Esophagus squamous epithelium (tissue), 5 donors: ENCODE measurements at places on chromosomes 12 and 14. TPM values are rescaled to one million over a fixed set of nuclear protein-coding genes. Genes with fewer than 3 reads are reported as not detected.
A peak's percentile ranks its signal among the peaks of the same experiment; 100 is the strongest.

Gene FBXW8
- total RNA-seq = 7.4 TPM

Gene SLCO1B3
- total RNA-seq = not detected

Gene CMA1
- total RNA-seq = 0.53 TPM

Gene RBP5
- not detected for total RNA-seq

Gene TBX3
- 2.4 TPM for total RNA-seq

Gene ASPG
- 69.0 TPM for total RNA-seq

Gene SERPINA10
- total RNA-seq = not detected

Gene HOXC4
- 3.1 TPM for total RNA-seq

Gene C12orf56
- total RNA-seq = 1.00 TPM

Gene ACOT4
- total RNA-seq = 1.3 TPM

Gene CD69
- 0.99 TPM for total RNA-seq

DNA sequence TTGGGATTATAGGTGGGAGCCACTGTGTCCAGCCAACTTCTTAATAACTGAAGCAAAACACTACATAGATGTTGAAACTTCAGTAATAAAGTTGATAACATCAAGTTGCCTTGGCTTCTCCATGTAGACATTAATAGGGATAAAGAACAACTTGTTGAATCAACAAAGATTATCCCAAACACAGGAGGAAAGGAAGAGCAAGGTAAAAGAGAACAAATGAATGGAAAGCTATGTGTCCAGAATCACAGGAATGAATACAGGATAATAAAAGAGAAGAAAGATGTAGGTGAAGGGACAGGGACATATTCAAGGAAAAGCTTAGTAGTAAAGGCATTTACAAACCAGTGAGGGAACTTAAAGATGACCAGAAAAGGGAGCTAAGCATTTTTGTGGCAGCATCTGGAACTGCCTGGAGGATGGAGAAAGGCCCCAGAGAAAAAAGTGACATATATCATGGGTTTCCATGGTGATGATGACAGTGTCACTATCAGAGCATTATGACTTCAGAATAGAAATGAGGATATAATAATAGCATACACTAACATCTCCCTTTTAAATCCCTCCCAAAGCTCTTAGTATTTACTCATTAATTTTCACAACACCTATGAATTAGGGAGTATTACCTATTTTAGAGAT, 24.0 kb upstream of the MDM1 start:
- no peak overlapping the region for H3K4me3 ChIP-seq
- no peaks in the 10 kb centered on the region for H3K27me3 ChIP-seq
- no peak overlapping the region for H3K27ac ChIP-seq
- H3K4me1 ChIP-seq = peaks cover 10% of the 10 kb centered on the region
- no peaks in the 10 kb centered on the region for H3K36me3 ChIP-seq
- no peak for DNase-seq

- no peaks in the 10 kb centered on the region for H3K36me3 ChIP-seq
- no peak overlapping the region for H3K27ac ChIP-seq
- no peak overlapping the region for H3K4me3 ChIP-seq
- no peaks in the 10 kb centered on the region for H3K4me1 ChIP-seq
- H3K27me3 ChIP-seq = no peaks in the 10 kb centered on the region
Measured at GRCh38 chr12:113740699-113741098, 225.4 kb downstream of the RBM19 start.

DNA sequence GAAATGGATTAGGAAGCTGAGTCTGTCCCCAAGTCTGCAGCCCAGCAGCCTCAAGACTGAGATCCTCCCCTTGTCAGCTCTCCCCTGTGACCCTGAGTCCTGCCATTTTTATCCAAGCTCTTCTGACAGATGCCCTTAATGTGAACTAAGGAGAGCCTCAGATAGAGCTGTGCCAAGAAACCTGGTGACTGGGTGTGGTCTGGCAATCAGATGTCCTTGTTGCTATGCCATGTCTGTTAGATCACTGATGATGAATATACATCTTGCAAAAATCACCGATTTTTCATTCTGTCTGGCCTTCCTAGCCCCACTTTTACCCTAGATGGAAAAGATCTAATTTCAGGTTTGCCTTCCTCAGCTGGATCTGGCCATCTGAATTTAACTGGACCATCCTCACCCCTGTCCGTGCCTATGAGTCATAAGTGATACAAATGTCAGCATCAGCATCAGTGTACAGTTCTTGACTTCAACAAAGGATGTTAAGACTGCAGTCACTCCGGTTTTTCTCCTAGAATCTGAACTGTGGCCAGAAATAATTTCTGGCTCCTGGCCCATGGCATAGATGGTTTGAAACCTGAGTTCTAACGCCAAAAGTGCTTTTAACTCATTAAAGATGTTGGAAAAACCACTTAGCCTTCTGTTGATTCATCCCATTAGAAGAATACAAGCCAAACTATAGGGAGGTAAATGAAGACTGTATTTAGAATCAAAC, 61.2 kb upstream of the GRIP1 start:
- H3K4me1 ChIP-seq = no peaks in the 10 kb centered on the region
- no peak overlapping the region for H3K4me3 ChIP-seq
- H3K27ac ChIP-seq = no peak overlapping the region
- no peak for DNase-seq

- H3K36me3 ChIP-seq = no peaks in the 10 kb centered on the region
- H3K27me3 ChIP-seq = no peaks in the 10 kb centered on the region
- peak overlapping the region; percentile 69 for H3K4me3 ChIP-seq
- no peak for DNase-seq
- peak overlapping the region; percentile 84 for H3K27ac ChIP-seq
Measured at GRCh38 chr12:42483521-42483790, 106.1 kb downstream of the PRICKLE1 start.

GRCh38 chr12:29376118-29376517, 4.9 kb downstream of the ERGIC2 start:
- no peak for DNase-seq
- H3K27ac ChIP-seq = no peak overlapping the region
- no peak overlapping the region for H3K4me3 ChIP-seq

DNA sequence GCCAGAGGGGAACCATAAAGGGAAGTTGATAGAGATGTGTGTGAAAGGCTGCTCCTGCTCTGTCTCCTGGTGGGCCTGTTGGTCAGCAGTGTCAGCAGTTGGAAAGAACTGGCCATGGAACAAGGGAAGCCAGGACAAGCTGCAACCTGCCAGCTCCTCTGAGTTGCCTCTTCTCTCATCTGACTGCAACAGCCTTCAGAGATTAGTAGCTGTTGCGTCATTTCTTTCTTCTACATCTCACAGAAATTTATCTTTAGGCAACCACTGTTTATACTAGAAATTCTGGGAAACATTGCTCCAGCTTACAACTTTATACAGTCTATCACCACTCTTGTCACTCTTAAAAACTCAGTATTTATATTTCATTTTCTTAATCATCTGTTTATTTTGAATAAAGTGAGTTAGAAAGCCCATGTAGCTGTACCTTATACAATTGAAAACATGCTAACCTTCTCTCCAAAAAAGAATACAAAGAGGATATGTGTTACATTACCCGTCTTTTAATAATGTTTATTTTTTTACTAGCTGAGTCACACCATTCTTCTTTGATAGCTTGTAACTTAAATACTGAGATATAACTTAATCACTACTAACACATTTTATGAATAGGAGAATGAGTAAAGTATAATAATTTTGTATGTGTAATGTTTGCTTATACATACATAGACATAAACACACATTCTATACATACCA, 224.2 kb downstream of the LRFN5 start:
- no peak overlapping the region for H3K27ac ChIP-seq
- no peak overlapping the region for H3K4me3 ChIP-seq
- no peaks in the 10 kb centered on the region for H3K36me3 ChIP-seq
- H3K4me1 ChIP-seq = no peaks in the 10 kb centered on the region
- DNase-seq = no peak
- H3K27me3 ChIP-seq = no peaks in the 10 kb centered on the region

DNA sequence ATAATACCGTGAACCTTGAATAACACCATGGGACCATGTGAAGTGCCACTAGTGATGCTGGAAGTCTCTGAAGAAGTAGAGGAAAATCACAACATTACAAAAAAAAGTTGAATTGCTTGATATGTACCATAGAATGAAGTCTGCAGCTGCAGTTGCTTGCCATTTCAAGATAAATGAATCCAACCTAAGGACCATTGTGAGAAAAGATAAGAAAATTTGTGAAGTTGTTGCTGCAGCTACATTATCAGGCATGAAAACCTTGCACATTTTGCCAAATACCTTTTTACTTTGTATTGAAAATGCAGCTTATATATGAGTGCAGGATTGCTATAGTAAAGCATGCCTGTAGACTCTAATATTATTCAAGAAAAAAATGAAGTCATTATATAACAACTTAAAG, 126.5 kb downstream of the NUBPL start:
- H3K27ac ChIP-seq = no peak overlapping the region
- H3K4me1 ChIP-seq = no peaks in the 10 kb centered on the region
- H3K4me3 ChIP-seq = no peak overlapping the region
- no peak for DNase-seq
- H3K36me3 ChIP-seq = no peaks in the 10 kb centered on the region

- no peak overlapping the region for H3K4me3 ChIP-seq
- H3K27ac ChIP-seq = no peak overlapping the region
- no peaks in the 10 kb centered on the region for H3K27me3 ChIP-seq
- H3K36me3 ChIP-seq = no peaks in the 10 kb centered on the region
Measured at GRCh38 chr14:44830371-44830770, 131.4 kb downstream of the KLHL28 start.

- H3K27me3 ChIP-seq = peaks cover 52% of the 10 kb centered on the region
- H3K4me1 ChIP-seq = no peaks in the 10 kb centered on the region
- H3K27ac ChIP-seq = no peak overlapping the region
- H3K36me3 ChIP-seq = no peaks in the 10 kb centered on the region
Measured at GRCh38 chr12:106910202-106910601, 45.5 kb upstream of the TMEM263 start.

DNA sequence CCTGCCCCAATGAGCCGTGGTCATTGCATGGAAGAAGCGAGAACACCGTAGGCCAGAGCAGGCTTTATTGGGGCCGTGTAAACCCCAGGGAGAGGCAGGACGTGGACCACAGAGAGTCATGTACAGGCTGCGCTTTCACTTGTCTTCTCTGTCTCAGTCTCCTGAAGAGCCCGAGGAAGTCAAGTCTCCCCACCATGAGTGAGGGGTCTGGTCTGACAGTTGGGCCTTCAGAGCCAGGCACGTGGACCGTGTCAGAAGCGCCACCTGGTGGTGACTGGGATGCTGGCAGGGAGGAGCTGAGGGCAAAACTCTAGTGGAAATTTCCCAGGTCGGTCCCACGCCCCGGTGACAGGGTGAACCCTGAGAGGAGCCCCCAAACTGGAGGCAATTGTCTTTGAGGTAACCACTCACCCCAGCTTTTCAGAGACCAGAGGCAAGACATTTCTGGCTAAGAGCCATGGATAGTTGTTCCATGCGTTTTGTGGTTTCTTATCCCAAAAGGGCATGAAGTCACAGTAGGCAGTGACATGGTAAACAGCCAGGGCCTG, 17.4 kb downstream of the RPS6KL1 start:
- H3K27ac ChIP-seq = peak overlapping the region; percentile 42
- no peak for DNase-seq
- peaks cover 44% of the 10 kb centered on the region for H3K4me1 ChIP-seq
- H3K36me3 ChIP-seq = peaks cover 24% of the 10 kb centered on the region
- H3K27me3 ChIP-seq = no peaks in the 10 kb centered on the region

- H3K27ac ChIP-seq = peak overlapping the region; percentile 61
- no peaks in the 10 kb centered on the region for H3K36me3 ChIP-seq
- H3K27me3 ChIP-seq = no peaks in the 10 kb centered on the region
- H3K4me1 ChIP-seq = peaks cover 3% of the 10 kb centered on the region
- peak; percentile 50 for DNase-seq
Measured at GRCh38 chr14:101876555-101876938, 87.8 kb upstream of the DYNC1H1 start.

DNA sequence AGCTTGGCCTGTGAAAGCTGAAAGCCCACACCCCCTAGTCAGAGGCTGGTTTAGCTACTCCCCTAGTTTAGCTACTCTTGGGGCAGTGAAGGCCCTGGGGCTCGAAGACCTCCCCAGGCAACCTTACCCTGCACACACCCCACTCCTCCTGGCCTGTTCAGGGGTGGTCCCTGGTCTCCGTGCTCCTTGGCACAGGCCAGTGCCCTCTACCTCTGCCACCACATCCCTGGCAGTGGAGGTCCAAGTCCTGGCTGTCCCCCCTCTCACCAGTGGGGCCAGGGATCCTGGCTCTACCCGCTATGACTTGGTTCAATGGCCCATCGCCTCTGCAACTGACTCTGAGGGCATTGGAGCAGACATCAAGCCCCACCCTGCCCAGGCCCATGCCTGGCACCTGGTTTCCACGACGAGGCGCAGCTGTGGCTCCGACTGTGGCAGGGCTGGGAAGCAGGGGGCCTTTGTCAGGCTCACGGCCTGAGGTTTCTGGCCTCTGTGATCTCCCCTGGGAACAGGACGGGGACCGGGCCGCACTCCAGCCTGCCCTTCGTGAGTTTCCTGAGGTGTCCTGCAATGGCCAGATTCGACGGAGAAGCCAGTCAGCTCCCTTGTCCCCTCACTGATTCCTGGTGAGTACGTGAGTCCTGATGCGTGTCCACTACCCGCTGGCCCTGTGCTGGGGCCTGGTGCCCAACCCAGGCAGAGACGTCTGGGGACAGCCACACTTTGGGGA, 5.7 kb downstream of the TMEM121 start:
- H3K4me1 ChIP-seq = peaks cover 29% of the 10 kb centered on the region
- DNase-seq = no peak
- no peaks in the 10 kb centered on the region for H3K27me3 ChIP-seq
- H3K36me3 ChIP-seq = no peaks in the 10 kb centered on the region

DNA sequence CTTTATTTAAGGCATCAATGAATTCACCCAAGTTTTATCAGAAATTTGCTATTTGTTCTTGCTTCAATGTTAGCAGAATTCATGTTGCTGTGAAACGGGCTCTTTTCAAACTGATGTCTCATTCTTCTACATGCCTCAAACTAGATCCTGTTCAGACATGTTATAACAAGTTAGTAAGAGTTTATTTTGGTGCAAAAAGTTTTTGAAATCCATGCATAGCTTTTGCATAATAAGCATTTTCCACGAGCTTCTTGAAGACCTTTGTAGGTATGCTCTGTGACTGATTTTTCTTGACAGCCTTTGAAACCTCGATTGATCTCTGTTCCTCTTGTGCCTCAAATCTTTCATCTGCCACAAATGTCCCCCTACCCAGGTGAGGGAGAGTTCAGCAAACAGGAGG, 275.2 kb downstream of the FOXN3 start:
- no peak overlapping the region for H3K27ac ChIP-seq
- H3K36me3 ChIP-seq = no peaks in the 10 kb centered on the region
- peaks cover 4% of the 10 kb centered on the region for H3K4me1 ChIP-seq
- no peak for DNase-seq
- H3K27me3 ChIP-seq = no peaks in the 10 kb centered on the region

DNA sequence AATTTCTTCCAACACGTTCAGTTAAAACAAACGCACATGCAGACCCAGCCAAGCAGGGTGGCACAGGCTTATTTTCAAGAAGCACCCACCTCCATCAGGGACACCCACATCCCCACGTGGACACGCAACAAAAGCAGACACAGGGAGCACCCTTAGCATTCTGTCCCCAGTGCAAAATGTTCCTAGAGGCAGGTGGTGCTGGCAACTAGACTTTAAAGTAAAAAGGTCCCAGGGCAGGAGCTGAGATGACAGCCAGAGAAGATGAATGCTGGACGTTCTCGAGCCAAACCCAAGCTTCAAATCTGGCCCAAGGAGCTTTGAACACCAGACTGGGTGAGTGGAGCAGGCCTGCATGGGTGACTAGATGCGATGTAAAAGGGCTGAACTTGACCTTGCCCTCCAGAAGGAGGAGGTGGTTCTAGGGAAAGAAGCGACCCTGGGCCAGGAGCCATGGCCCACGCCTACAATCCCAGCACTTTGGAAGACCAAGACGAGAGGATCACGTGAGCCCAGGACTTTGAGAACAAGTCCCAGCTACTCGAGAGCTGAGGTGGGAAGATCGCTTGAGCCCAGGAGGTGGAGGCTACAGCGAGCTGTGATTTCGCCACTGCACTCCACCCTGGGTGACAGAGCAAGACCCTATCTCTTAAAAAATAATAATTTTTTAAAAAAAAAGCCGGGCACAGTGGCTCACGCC, 47.3 kb downstream of the KDM2B start:
- H3K27me3 ChIP-seq = no peaks in the 10 kb centered on the region
- peaks cover 65% of the 10 kb centered on the region for H3K4me1 ChIP-seq
- H3K27ac ChIP-seq = no peak overlapping the region
- H3K4me3 ChIP-seq = no peak overlapping the region
- DNase-seq = no peak
